ENCODE measurements at places on chromosomes 2 and 18.

DNA sequence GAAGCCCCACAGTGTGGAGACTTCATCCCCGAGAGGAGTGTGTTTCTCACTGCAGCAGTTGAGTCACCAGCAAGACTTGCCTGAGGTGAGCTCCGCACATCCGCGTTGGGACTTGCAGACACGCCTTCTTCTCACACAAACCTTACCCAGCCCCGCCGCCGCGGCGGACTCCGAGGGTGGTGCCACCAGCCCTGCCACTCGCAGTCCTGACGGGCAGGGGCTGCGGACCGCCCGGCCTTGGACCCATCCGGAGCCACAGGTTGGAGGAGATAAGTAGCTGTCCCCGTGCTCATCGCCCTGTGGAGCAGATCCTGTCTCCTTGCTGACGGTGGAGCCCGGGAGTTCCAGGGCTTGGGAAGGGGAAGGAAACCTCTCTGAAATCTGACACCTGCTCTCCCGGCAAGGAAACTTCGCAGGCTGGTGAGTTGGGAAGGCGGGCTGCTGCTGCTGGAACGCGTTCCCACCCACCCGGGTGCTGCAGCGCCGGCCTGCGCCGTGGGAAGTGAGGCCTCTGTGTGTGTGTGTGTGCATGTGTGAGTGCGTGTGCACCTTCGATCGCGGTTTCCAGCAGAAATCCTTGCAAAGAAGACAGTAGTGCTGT is at the start of gene RAB27B:
RAB27B (plus strand) TSS at position 197 of the 601 bp plus-strand sequence. CDS start 49,109 bp downstream, outside the sequence.
- peak; percentile 53 for DNase-seq

GRCh38 chr2:13584020-13584419 is 867.3 kb downstream of the TRIB2 start:
- DNase-seq: no peak

GRCh38 chr2:59029058-59029457 is 787.9 kb upstream of the FANCL start:
- no peak for DNase-seq

- no peak for DNase-seq
These were observed 165.0 kb downstream of the PLCL1 start for GRCh38 chr2:197969391-197969893.

- no peak for DNase-seq
These were observed 354.6 kb upstream of the SETBP1 start for GRCh38 chr18:44325903-44326635.

- no peak for DNase-seq
These were observed 67.4 kb downstream of the BCL11A start for GRCh38 chr2:60486067-60486466.

DNA sequence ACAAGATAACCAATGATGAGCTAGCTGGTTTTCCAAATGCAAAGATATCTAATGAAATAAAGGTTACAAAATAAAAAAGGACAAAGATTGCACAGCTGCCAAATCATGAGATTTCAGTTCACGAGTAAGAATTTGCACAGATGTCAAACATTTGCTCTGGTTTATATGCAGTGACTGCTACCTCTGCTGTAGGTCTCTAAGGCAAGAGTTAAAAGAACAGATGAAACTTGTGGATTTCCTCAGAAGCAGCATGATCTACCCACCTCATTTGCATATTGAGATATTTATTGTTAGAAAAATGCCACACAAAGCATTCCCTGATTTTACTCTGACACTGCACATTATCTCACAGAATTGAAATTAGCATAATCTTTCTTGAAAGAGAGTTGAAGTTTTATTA is 763.2 kb upstream of the ZEB2 start:
- no peak for DNase-seq

DNA sequence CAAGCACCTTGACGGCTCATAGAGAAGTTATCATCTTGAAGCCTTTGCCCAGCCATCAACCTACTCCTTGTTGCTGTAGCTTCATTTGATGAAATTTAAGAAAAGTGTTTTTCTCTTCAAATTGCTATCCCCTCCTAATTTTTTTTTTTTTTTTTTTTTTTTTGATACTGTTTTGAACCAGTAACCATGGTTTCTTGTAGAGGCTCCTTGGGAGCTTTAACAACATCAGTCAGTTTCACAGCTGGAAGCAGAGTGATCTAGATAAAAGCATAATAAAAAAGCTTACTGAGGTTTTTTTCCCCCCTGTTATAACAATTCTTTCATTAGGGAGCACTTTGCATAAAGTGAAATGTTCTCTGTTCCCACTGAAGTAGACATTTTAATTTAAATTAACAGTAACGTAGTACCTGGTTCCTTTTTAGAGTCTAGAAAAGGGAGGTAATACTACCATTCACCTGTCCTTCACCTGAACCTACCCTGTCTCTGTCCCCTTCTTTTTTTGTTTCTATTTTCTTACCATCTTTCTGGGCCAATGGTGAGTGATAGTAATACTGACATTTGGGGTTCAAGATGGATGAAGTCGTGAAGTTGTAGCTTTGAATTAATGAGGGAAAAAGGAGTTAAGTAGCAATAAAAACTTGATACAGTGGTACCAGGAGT is 101.5 kb downstream of the NCOA1 start:
- DNase-seq: no peak

GRCh38 chr18:75104483-75104882 is 104.5 kb downstream of the PTGR3 start:
- no peak for DNase-seq

- DNase-seq: no peak
These were observed 134.4 kb upstream of the ST6GAL2 start for GRCh38 chr2:107020392-107020791.

GRCh38 chr2:14633461-14634181 is 1.1 kb downstream of the LRATD1 start:
- no peak for DNase-seq

GRCh38 chr2:1743396-1744150 is 742 bp downstream of the PXDN start:
- no peak for DNase-seq

GRCh38 chr18:35368595-35368994 is 8.5 kb downstream of the ZNF396 start:
- no peak for DNase-seq

- no peak for DNase-seq
These were observed 286.2 kb upstream of the VRK2 start for GRCh38 chr2:57760381-57760801.

DNA sequence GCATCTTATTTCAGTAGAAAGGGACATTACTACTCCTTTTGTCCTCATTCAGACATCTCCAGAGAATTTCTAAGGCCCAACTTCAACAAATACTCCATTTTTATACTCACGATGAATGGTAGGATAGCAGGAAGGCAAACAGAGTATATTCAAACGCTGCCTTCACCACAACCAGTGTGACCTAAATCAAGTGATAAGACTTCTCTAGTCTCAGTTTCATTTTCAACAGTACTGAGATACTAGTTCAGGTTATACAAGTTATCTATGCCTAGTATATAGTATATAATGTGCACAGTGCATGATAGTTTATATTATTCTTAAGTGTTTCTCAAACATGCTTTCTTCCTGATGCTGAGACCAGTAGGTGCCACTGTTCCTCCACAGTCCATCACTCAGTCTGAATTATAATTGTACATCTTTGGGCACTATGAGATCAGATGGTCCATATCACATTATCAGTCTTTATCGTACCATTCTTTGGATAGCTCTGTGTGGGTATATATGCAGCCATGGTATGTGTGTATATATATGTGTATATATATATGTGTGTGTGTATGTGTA is 66.3 kb upstream of the RPE start:
- DNase-seq: no peak
